ENCODE measurements at places on chromosomes 12 and 14. TPM values are rescaled to one million over a fixed set of nuclear protein-coding genes. Genes with fewer than 3 reads are reported as not detected.

The ACOT4 gene
- total RNA-seq = 0.80 TPM

The PLEKHD1 gene
- total RNA-seq = 0.10 TPM

The PTPRR gene
- 0.85 TPM for total RNA-seq

GRCh38 chr12:42565633-42566032 is 23.9 kb downstream of the PRICKLE1 start:
- peak; percentile 33 for DNase-seq

DNA sequence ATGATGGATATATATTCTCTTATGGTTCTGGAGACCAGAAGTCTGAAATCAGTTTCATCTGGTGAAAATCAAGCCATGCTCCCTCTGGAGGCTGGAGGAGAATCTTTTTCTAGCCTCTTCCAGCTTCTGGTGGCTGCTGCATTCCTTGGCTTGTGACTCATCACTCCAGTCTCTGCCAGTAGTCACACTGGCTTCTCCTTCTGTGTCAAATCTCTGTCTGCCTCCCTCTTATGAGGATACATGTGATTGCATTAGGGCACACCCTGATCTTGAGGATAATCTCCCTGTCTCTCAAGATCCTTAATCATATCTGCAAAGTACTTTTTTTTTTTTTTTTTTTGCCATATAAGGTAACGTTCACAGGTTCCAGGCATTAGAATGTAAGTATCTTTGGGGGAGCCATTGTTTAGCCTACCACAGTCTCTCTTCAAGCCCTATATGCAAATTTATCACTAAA is 17.7 kb downstream of the DNAL1 start:
- DNase-seq = peak; percentile 33

- DNase-seq = no peak
Measured at GRCh38 chr14:59389936-59390335, 75.2 kb downstream of the GPR135 start.

All from H7 (cell line).